PC-9 (cell line): ENCODE measurements at places on chromosomes 2 and 18. TPM values are rescaled to one million over a fixed set of nuclear protein-coding genes. Genes with fewer than 3 reads are reported as not detected.

CYBRD1 gene
- 125 and 132 TPM in 2 replicates for total RNA-seq

CABLES1 gene
- total RNA-seq: 10.0 and 11.8 TPM in 2 replicates

GRCh38 chr18:3062798-3063680, 50.1 kb upstream of the LPIN2 start:
- H3K4me3 ChIP-seq: no peak overlapping the region
- H3K27me3 ChIP-seq: no peaks in the 10 kb centered on the region
- H3K4me1 ChIP-seq: peaks cover 17% of the 10 kb centered on the region
- no peak for DNase-seq

GRCh38 chr2:29796446-29796845, 124.9 kb downstream of the ALK start:
- H3K27ac ChIP-seq: no peak overlapping the region
- no peak overlapping the region for H3K4me3 ChIP-seq

CAVIN2 gene
- 2.3 and 2.5 TPM in 2 replicates for total RNA-seq

- no peaks in the 10 kb centered on the region for H3K36me3 ChIP-seq
- no peaks in the 10 kb centered on the region for H3K27me3 ChIP-seq
- DNase-seq: no peak
- H3K4me3 ChIP-seq: no peak overlapping the region
- H3K4me1 ChIP-seq: no peaks in the 10 kb centered on the region
- H3K27ac ChIP-seq: no peak overlapping the region
Observed at GRCh38 chr2:47720036-47720435, 62.9 kb upstream of the MSH6 start.
